MCF 10A (cell line): ENCODE measurements at places on chromosomes 6 and 20. TPM values are rescaled to one million over a fixed set of nuclear protein-coding genes. Genes with fewer than 3 reads are reported as not detected.

DNA sequence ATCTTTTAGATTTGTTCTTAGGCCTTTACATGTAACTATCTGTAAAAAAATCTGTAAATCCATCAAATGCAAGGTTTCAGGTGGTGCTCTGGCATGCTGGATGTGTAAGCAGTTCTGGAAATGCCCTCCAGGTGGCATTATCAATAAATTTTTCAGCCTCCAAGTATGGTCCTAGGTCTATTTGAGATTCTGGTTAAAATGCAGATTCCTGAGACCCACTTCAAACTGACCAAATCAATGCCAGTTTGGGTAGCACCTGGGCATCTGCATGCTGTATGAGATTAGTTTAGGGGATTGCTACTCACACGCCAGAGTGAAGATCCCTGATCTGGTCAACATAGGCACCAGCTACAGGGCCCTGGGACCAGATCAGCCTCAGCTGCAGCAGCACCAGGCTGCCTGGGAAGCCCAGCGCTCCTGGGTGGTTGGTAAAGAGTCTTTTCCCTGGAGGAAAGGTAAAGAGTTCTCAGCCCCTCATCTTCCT is 507.3 kb upstream of the CITED2 start:
- H3K4me3 ChIP-seq, result no peak overlapping the region
- DNase-seq, result peak; percentile 51
- H3K4me1 ChIP-seq, result peaks cover 5% of the 10 kb centered on the region

DNA sequence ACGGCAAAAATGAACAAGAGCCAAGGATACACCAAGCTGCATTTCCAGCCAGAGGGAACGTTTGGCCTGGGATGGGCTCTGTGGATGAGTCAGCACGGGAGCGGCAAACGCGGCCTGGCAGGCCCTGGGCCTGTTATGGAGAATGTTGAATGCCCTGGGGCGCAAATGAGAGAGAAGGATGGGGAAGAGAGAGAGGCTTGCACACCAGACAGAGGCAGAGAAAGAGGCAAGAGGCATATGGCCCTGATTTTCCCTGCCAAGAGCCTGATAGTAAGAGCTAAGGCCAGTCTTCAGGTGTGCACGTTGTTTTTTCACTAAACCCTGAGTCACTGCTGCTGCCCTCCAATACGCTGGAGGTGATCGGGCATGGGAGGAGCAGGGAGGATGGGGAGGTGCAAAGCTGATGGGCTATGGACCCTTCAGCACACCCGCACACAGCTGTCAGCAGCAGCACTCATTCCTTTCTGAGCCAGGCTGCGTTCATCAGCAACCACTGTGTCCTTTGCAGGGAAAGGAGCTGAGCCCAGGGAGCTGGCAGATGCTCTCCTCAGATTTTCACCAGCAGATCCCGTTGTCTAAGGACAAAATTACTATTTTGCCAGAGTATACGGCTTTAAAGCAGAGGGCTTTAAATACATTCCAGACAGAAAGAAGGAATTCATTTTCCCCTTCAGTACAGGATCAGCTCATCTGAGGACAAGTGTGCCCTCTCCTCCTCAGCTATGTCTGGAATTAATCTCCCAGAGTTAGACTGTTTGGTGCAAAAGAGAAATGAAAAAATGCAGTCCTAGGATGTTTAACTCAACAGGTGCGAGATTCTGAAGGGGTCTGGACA is 61.7 kb upstream of the SLC22A23 start:
- no peaks in the 10 kb centered on the region for H3K27me3 ChIP-seq
- peak overlapping the region; percentile 6 for H3K4me3 ChIP-seq
- peaks cover 44% of the 10 kb centered on the region for H3K4me1 ChIP-seq
- no peaks in the 10 kb centered on the region for H3K36me3 ChIP-seq
- peak; percentile 99 for DNase-seq
- peak overlapping the region; percentile 44 for H3K27ac ChIP-seq

- H3K27me3 ChIP-seq, result no peaks in the 10 kb centered on the region
- peak; percentile 77 for DNase-seq
- no peak overlapping the region for H3K4me3 ChIP-seq
- H3K27ac ChIP-seq, result no peak overlapping the region
- no peaks in the 10 kb centered on the region for H3K36me3 ChIP-seq
Measured at GRCh38 chr6:37653933-37654565, 43.6 kb downstream of the MDGA1 start.

- no peak overlapping the region for H3K27ac ChIP-seq
- no peaks in the 10 kb centered on the region for H3K27me3 ChIP-seq
- no peak overlapping the region for H3K4me3 ChIP-seq
- no peak for DNase-seq
- peaks cover 15% of the 10 kb centered on the region for H3K36me3 ChIP-seq
Measured at GRCh38 chr6:158865769-158866168, 46.6 kb upstream of the EZR start.

- peaks cover 16% of the 10 kb centered on the region for H3K4me1 ChIP-seq
- no peak overlapping the region for H3K27ac ChIP-seq
- DNase-seq, result no peak
- no peaks in the 10 kb centered on the region for H3K27me3 ChIP-seq
- peaks cover 85% of the 10 kb centered on the region for H3K36me3 ChIP-seq
- H3K4me3 ChIP-seq, result no peak overlapping the region
Measured at GRCh38 chr6:34416877-34417371, 8.9 kb downstream of the RPS10 start.

KIFC1 gene
- 20.3 and 27.1 TPM in 2 replicates for total RNA-seq

DNA sequence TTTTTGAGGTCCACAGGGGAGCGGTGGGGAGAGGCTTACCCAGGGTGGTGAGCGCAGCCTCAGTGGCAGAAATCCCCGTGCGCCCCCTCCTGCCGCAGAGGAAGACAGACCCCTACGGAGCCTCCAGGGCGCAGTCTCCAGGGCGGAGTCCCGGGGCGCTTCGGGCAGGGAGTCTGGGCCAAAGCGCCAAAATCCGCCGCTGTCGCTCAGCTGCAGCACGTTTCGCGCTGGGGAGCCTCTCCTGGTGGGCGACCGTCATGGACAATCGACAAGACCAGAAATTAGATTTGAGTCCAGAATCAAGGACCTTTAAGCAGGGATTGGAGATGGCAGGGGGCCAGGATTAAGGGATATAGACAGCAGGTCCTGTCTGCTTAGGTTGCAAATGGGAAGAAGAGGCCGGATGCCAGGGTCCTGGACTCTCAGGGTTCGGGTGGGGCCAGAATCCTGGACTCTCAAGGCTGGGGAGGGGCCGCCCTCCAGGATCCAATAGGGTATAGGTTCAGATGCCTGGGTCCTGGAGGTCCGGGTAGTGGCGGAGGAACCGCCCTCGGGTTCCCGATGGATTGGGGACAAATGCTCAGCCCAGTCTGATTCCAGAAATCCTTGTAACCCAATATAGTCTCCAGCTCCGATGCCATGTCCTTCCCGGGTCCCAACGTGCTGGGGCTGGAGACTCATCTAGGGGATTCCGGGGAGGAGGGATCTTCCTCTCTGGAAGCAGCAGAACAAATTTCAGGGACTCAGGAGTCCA is 7.9 kb upstream of the HLA-E start:
- no peaks in the 10 kb centered on the region for H3K36me3 ChIP-seq
- H3K27me3 ChIP-seq, result peaks cover 61% of the 10 kb centered on the region
- no peak overlapping the region for H3K27ac ChIP-seq
- peaks cover 3% of the 10 kb centered on the region for H3K4me1 ChIP-seq
- no peak overlapping the region for H3K4me3 ChIP-seq

DNA sequence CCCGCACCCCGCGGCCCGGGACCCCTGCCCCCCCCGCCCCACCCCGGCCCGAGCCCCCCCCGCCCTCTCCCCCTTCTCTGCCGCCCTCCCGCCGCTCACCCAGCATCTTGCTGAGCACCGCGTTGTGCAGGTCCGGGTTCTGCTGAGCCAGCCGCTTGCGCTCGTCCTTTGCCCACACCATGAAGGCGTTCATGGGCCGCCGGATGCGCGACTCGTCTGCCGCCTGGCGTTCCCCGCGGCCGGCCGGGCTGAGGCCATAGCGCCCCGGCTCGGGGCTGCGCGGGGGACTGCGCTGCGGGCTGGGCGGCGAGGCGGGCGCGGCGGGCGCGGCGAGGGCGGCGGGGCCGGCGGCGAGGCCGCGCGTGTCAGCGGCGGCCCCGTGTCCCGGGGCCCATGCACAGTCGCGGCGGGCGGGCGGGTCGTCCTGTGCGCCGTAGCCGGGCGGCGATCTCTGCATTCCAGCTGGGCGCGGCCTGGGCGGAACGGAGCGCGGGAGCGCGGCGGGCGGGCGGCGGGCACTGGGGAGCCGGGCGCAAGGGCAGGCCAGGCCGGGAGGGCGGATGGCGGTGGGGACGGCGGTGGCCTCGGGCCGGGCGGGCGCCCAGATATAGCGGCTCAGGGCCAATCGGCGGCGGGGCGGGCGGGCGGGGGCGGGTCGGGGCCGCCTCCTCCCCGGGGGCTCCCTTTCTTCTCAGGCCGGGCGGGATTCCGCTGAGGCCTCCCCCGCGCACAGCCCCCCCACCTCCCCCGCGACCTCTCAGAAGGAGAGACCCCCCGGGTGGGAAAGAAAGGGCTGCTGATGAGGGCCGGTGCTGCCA is at the start of gene SOX18:
SOX18 (minus strand) TSS at position 580 of the 818 bp plus-strand sequence; CDS start at position 457, 123 bp downstream.
- peaks cover 17% of the 10 kb centered on the region for H3K4me1 ChIP-seq
- no peaks in the 10 kb centered on the region for H3K36me3 ChIP-seq
- peak within 1 kb of the TSS; percentile 10 for H3K4me3 ChIP-seq
- H3K27ac ChIP-seq, result no peak within 1 kb of the TSS

GRCh38 chr6:23145781-23146180 is 576.4 kb downstream of the HDGFL1 start:
- H3K27me3 ChIP-seq, result no peaks in the 10 kb centered on the region
- no peak overlapping the region for H3K27ac ChIP-seq
- H3K36me3 ChIP-seq, result no peaks in the 10 kb centered on the region
- no peaks in the 10 kb centered on the region for H3K4me1 ChIP-seq
- DNase-seq, result no peak

- H3K4me3 ChIP-seq, result no peak overlapping the region
- H3K36me3 ChIP-seq, result no peaks in the 10 kb centered on the region
- no peak overlapping the region for H3K27ac ChIP-seq
- no peaks in the 10 kb centered on the region for H3K4me1 ChIP-seq
- peaks cover 7% of the 10 kb centered on the region for H3K27me3 ChIP-seq
Measured at GRCh38 chr20:49323622-49324238, 45.9 kb upstream of the ZNFX1 start.

- peaks cover 26% of the 10 kb centered on the region for H3K27me3 ChIP-seq
- no peak for DNase-seq
- no peak overlapping the region for H3K4me3 ChIP-seq
- H3K36me3 ChIP-seq, result no peaks in the 10 kb centered on the region
Measured at GRCh38 chr6:98579941-98580340, 254.4 kb upstream of the POU3F2 start.

DNA sequence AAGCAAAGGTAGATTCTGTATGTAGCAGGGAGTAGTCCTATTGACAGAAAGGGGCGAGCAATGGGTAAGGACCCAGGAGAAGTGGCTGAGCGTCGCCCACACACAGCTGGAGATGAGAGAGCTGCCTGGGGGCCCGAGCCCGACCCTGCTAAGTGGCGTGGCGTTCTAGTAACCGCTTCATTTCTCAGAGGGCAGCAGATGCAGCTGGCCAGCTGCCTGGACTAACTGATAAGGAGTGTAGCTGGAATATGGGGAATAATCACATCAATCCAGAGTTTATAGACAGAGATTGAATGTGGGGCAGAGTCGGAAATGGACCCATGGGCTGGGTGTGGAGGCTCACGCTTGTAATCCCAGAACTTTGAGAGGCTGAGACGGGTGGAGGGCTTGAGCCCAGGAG is 64.4 kb downstream of the EZR start:
- DNase-seq, result no peak
- H3K4me1 ChIP-seq, result no peaks in the 10 kb centered on the region
- no peak overlapping the region for H3K27ac ChIP-seq
- no peaks in the 10 kb centered on the region for H3K27me3 ChIP-seq
- H3K4me3 ChIP-seq, result no peak overlapping the region

- DNase-seq, result peak; percentile 33
- H3K36me3 ChIP-seq, result no peaks in the 10 kb centered on the region
- H3K4me1 ChIP-seq, result no peaks in the 10 kb centered on the region
- peaks cover 38% of the 10 kb centered on the region for H3K27me3 ChIP-seq
- no peak overlapping the region for H3K27ac ChIP-seq
- H3K4me3 ChIP-seq, result no peak overlapping the region
Measured at GRCh38 chr6:90701146-90701781, 114.4 kb upstream of the MAP3K7 start.

DNA sequence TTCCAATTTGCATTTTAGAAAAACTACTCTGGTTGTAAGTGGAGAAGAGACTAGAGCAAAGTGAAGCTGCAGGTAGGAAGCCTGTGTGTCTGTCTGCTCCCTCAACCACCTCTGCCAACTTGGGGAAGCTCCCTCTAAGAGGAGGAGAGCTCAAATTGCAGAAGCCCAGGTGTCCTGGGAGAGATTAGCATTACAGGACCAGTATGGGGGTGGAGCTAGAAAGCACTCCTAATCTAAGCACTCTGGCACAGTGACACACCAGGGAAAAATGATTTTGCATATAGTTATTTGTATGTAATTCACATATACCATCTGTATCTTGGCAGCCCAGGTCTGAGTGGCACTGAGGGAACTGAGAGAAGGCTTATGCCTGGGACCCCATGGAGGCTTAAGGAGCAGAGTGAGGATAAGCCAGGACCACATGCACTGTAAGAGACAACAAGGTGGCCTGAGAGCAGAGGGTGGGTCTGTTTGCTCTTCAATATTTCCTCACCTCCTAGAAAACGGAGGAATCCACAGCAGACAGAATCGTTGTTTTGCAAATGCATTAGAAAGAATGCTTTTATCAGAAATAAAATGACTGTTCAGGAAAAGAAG is 13.6 kb downstream of the GSTA2 start:
- H3K27me3 ChIP-seq, result no peaks in the 10 kb centered on the region
- H3K4me1 ChIP-seq, result peaks cover 12% of the 10 kb centered on the region

ANKRD66 gene
- total RNA-seq, result not detected in 2 replicates

- H3K27me3 ChIP-seq, result no peaks in the 10 kb centered on the region
- no peaks in the 10 kb centered on the region for H3K36me3 ChIP-seq
- no peak overlapping the region for H3K4me3 ChIP-seq
- DNase-seq, result no peak
- peaks cover 14% of the 10 kb centered on the region for H3K4me1 ChIP-seq
Measured at GRCh38 chr6:30265181-30265580, 52.0 kb upstream of the TRIM26 start.

GRCh38 chr6:145263778-145264211 is 471.5 kb downstream of the EPM2A start:
- DNase-seq, result no peak
- H3K4me3 ChIP-seq, result no peak overlapping the region
- no peaks in the 10 kb centered on the region for H3K4me1 ChIP-seq
- no peak overlapping the region for H3K27ac ChIP-seq

GRCh38 chr6:19759117-19759880 is 77.9 kb upstream of the ID4 start:
- no peak overlapping the region for H3K4me3 ChIP-seq
- peaks cover 22% of the 10 kb centered on the region for H3K4me1 ChIP-seq

MOXD1 gene
- 0.09 TPM in 1 of 2 replicates, not detected in the other for total RNA-seq

GRCh38 chr6:73323323-73323722 is 30.8 kb downstream of the DPPA5 start:
- H3K4me1 ChIP-seq, result peaks cover 5% of the 10 kb centered on the region
- H3K36me3 ChIP-seq, result no peaks in the 10 kb centered on the region
- DNase-seq, result no peak
- H3K27me3 ChIP-seq, result no peaks in the 10 kb centered on the region
